ENCODE measurements at places on chromosomes 6 and 20.

DNA sequence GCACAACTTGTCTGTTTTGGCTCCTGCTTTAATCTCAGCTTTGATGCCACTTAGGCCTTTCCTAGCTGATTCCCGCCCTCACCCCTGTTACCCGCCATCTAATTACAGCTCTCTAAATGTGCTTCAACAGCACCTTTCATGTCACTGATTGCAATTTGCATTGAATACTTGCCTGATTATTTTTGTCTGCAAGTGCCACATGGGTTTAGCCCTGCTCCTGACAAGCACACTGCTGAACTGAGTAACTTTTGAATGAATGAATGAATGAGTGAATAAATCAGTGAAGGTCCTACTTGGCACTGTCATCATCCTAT, 591 bp upstream of the DCBLD1 start:
- DNase-seq: no peak

- DNase-seq: no peak
Measured at GRCh38 chr20:19515074-19515473, 243.0 kb upstream of the RIN2 start.

DNA sequence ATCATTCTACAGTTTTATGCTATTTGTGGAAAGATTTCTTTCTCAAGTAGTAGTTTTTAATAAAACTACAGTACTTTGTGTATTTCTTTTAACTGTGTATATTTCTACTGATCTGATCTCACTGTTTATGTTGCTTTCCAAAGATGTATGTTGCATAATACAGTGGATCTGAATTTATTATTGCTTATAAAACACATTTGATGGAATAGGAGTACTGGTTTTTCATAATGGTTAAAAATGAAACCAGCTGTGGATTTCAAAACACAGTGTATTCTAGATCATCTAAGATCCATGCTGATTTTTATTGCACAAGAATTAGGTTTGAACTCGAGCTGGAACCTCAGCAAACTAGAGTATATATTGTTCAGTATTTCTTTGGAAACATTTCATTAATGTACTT, 8.0 kb downstream of the NKX2-4 start:
- no peak for DNase-seq

DNA sequence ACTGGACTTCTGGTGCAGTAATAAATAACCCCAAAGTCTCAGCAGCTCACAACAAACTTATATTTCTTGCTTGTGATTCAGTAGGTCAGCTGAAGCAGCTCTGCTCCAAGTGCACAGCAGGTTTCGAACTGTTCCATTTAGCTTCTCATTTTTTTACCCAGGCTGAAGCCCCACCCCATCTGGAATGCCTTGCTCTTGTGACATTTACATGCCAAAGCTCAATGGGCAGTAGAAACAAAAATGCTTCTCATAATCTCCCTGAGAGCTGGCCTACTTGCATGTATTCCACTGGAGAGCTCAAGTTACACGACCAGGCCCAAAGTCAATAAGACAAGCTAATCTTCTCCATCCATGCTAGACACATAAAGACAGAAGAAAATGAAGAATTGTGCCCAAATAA, 165.2 kb downstream of the HAO1 start:
- DNase-seq: no peak

DNA sequence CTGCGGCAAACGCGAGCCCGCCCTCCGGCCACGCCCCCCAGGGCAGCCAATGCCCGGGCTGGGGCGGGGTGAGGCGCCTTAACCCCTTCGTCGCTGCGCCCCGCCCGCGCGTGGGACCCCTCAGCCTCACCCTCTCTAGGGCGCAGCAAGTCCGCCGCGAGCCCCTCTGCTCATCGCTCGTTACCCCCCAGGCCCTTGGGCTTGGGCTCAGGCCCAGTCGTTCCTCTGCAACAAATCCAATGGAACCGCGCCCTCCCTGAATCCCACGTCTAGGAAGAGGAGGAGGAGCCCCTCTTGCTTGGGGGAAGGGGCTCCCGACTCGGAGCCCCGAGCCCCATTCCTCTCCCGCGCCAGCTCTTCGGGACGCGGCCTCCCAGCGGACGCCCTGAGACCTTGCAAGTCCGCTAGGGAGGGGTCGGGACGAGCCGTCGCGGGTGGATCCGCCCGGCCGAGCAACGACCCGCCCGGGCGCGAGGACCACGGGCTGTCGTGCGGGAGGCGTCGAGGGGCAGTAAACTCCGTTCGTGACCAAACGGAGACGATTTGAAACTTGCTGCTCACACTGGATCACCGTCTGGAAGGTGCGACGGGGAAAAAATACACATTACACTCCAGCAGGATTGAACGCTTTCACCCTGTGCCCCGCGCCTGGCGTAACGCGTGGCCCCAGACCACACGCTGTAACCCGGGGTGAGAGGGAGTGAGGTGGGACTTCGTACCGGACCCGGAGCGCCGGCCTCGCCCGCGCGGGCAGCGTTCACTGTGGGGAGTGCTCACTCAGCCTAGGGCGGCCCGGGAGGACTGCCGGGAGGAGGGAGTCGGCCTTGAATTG, 477 bp upstream of the LZTS3 start:
- DNase-seq: peak; percentile 79

GRCh38 chr6:40160826-40161225, 226.6 kb upstream of the MOCS1 start:
- no peak for DNase-seq

DNA sequence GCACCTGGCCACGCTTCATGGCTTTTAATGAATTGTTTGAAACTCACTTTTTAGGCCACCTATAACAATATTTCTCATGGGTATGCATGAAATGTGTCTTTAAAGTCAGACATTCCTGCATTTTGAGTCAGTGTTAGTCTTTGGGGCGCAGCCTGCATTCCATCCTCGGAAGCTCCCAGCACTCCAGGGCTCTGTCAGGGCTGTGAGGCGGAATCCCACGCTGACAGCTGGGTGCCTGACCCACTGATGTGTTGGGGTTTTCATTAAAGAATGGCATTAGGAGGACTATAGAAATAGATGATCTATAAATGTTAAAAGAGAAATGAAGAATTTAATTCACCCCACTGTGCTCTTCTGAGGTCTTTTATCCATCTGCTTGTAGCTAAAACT, 16.2 kb upstream of the CLDN20 start:
- no peak for DNase-seq

Data from GDM1 (cell line).